Body of pancreas (tissue), 4 donors: ENCODE measurements at places on chromosomes 2 and 18. TPM values are rescaled to one million over a fixed set of nuclear protein-coding genes. Genes with fewer than 3 reads are reported as not detected.
A peak's percentile ranks its signal among the peaks of the same experiment; 100 is the strongest.

DNA sequence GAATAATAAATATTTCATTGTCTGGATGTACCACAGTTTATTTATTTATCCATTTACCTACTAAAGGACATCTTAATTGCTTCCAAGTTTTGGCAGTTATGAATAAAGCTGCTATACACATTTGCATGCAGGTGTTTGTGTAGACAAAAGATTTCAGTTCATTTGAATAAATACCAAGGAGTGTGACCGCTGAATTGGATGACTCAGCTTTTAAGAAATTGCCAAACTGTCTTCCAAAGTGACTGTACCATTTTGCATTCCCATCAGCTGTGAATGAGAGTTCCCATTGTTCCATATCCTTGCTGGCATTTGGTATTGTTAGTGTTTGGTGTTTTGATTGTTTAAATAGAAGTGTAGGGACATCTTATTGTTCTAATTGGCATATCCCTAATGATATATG is 36.2 kb upstream of the FMNL2 start:
- no peak for DNase-seq

DNA sequence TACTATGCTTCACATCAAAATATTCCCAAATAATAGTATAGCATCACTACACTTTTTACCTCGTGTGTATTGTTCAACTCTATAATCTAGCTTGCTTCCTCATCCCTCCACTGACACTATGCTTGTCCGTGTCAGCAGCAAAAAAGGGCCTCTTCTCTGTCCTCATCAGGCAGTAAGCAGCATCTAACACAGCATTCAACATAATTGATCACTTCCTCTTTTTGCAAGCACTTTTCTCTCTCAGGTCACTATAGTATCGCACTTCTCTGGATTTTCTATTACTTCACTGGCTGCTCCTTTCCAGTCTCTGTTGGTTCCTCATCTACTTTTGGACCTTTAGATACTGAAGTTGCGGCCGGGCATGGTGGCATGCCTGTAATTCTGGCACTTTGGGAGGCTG is 64.9 kb upstream of the ZSWIM2 start:
- DNase-seq, result no peak

- DNase-seq, result no peak
Measured at GRCh38 chr2:212037062-212037461, 501.5 kb downstream of the ERBB4 start.

DNA sequence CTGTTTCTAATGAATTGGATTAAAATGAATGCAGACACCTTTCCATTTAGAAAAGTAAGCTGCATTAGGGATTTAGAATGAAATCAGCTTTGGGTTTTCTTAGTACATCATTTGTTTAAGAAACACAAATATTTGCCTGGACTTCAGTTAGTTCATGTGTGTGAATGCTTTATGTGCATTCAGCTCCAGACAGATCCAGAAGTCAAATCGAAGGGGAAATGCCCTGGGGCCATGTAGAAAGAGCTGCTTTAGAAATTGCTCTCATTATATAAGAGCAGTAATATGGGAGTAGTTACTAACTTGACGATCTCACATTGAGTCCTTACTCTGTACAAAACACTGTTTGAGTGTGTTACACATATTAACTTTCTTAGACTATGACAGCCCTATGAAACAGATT is 88.0 kb upstream of the TTC39C start:
- DNase-seq, result no peak

GRCh38 chr2:180334514-180334913 is 327.4 kb upstream of the CWC22 start:
- DNase-seq, result no peak

- DNase-seq, result no peak
Measured at GRCh38 chr2:157790780-157791179, 85.3 kb downstream of the ACVR1 start.

GRCh38 chr18:28147674-28148171 is 29.2 kb downstream of the CDH2 start:
- DNase-seq, result no peak

DNA sequence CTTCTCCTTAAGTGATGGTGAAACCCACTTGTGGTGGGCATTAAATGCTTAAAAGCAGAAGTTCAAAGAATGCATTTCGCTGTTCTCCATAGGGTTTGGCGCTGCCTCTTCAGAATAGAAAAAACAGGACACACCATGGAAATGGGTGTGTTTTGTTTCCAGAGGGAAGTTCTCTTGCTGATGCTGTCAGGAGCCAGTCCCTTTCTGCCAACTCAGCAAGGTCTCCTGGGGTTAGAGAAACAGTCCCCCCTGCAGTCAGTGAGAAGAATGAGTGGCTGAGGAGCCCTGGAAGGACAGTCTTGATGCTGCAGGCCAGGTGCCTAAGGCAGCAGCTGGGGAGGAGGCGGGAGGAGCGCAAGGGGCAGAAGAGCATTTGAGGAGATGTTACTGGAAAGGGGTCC is 37.8 kb upstream of the ASAP2 start:
- no peak for DNase-seq

DNA sequence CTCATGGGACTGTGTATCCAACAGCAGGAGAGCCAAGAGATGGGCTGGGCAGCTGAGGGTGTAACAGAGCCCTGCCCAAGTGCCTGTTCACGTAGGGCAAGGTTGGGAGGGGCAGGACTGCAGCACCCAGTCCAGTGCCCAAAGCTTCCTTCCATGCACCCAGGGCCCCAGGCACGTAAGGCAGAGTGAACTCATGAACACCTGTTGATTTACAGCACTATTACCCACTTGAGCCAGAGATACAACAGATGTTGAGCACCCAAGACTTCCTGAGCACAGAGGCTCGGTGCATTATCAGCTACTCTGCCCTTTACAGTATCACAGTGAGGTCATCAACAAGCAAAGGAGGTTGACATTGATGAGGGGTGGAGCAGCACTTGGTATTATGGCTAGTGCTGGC is 50.2 kb upstream of the FHL2 start:
- no peak for DNase-seq

DNA sequence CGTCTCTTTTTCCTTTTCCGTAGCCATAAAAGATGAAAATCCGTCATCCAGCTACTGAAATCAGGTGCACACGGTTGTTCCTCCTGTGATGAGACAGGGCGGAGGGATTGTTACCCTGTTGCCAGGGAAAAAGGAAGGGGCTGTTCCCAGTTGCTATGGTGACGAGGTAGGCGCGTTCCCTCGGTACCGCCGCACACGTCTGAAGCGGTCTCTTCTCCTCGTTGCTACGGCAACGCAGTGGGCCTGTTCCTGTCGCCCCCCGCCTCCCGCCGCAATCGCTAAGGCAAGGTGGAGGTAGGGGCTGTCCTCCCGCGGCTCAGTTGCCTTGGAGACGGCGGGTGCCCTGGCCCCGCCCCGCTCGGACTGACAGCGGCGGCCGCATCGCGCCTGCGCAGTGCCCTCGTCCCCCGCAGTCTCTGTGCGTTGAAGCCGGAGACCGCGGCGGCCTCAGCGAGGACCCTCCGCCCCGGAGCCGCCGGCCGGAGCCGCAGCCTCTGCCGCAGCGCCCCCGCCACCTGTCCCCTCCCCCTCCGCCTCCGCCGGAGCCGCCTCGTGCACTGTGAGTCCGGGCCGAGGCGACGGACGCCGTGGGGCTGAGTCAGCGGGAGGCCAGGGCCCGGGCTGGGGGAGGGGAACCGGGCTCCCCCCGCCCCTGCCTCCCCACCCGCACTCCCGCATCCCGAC is at the start of gene MAPRE3:
Gene MAPRE3, plus strand, starts transcription at position 394 of the 684 bp plus-strand sequence. CDS start 51,582 bp downstream, outside the sequence.
- DNase-seq, result peak; percentile 81

- no peak for DNase-seq
Measured at GRCh38 chr2:229733611-229734245, 19.4 kb upstream of the DNER start.

GRCh38 chr2:133270550-133270949 is 297.7 kb downstream of the NCKAP5 start:
- DNase-seq, result no peak

DNA sequence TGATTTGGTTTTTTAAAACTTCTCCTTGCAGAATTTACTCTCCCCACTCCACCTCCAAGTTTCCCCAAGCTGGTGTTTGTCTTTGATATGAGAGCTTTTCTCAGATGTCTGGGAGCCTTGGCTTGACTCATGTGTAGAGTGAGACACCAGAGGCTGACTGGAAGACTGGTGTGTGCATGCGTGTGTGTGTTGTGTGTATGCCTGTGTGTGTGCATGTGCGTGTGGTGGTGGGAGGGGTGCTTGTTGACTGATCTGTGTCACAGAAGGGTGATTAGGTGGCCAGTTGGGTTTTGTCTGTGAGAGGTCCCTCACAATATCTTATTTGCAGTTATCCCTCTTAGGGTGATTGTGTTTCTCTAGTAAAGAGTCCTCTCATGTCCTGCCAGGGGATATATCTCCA is 50.5 kb upstream of the HPCAL1 start:
- DNase-seq, result no peak

DNA sequence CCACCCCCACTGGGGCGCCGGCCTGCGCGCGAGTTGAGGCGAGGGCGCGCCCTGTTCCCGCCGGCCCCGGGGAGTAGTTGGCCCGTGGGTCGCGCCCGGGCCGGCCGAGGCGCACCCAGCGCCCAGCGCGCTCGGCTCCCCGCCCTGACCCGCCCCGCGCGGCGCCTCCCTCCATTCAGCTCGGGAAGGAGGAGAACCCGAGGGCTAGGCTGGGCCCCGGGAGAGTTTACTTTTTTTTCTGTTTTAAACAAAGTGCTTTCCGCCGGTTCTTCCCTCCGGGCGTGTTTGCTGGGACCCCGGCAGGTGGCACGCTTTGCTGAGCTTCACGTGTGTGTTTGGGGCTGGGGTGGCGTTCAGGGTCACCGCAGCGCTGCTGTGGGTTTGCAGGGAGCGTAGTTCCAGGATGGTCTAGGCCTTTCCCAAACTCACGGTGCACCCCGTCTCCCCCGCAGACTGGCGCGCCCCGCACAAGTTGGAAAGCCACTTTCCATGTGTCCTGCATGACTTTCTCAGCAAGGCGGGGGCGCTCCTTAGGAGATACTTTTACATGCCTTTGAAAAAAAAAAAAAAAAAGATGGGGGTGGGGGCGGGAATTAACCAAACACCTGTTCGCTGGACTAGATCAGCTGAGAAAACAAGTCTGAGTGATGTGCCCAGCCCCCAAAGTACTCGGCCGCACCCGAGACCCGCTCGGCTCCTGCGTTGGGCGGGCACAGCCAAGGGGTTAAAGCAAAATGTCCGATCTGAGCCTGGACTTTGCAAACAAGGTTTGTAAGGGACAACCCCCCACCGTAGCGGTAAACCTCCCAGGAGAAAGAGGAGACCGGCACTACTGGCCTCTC is 825 bp downstream of the ITGA6 start:
- peak; percentile 71 for DNase-seq

DNA sequence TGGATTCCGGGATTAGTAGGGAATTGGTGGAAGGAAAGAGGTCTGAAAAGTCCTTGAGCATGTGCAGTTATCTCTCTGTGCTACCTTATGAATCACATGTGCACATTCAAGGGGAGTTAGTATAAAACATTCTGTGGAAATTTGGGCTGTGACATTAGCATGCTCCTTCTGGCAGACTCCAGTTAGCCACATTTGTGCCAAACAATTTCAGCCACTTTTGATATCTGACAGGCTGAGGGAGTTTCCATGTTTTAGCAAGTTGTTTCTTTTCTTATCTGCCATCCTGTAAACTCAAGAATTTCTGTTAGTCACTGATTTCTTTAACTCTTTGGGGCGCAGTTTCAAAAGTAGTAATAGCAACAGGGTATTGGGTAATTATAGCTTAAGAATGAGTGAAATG is 28.3 kb upstream of the GYPC start:
- no peak for DNase-seq

DNA sequence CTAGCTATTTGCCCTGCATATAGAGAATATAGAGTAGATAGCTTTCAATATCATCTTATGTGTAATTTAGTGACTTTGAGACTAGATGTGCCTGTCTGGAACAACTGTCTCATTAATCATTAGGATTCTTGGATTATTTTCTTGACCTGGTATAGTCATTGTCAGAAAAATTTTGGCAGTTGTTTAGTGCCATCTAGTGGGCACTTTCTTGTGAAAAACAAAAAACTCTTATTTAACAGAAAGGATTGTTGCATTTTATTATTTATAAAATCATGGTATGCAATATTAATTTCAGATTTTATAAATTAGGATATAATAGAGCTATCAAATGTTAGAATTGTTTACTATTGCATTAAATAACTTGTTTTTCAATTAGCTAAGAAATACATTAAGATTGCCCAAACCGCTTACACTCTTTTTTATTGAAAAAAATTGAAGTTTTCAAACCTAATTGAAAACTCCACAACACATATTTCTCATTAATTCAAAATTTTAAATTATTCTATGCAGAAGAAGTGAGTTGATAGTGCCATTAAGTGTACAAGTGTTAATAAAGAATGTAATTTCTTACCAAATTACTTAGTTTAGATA is 80.3 kb downstream of the DYNAP start:
- no peak for DNase-seq

- DNase-seq, result no peak
Measured at GRCh38 chr2:60422826-60423483, 130.5 kb downstream of the BCL11A start.

GRCh38 chr18:24878289-24878688 is 417.9 kb downstream of the HRH4 start:
- no peak for DNase-seq

GRCh38 chr2:14677039-14677438 is 44.5 kb downstream of the LRATD1 start:
- DNase-seq, result no peak

DNA sequence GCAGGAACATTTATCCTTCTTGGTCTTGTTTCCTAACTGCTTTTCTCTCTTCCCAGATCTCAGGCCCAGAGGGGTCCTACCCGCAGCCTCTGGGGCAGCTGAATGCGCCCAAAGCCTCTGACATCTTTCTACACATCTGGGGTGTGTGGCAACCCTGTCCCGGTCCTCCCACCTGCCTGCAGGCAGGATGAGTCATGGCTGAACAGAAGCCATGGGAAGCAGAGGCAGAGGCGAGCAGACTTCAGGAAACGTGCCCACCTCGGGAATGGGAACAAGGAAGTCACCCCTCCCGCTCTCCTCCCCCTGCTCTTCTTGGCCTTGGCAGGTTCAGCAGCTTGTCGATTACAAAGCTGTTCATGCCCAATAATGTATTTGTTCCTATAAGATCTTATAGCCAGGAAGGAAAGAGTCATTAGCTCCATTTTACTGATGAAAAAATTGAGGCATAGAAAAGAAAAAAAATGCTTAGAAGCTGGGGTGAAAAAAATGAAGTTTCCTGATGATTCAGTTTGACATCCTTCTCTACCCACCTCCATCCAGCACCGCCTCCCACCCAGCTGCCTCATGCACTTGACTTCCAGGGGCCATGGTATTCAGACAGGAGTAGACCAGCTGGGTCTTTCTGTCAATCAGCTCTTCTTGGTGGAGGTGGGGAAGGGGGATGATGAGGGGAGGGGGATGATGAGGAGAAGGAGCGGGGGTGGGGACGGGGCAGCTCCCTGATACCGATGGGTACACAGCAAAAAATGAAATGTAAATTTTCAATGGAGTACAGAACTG is 10.4 kb upstream of the KCNF1 start:
- no peak for DNase-seq

MARCHF4 gene
- total RNA-seq, result 2.6 TPM

SNRNP27 gene
- 28.0 TPM for total RNA-seq

SIX2 gene
- total RNA-seq, result 2.3 TPM

ALLC gene
- total RNA-seq, result not detected

HOXD9 gene
- total RNA-seq, result 0.33 TPM

CMPK2 gene
- total RNA-seq, result 6.7 TPM

PCARE gene
- total RNA-seq, result not detected
